ENCODE measurements at places on chromosomes 2 and 18.
A peak's percentile ranks its signal among the peaks of the same experiment; 100 is the strongest.

DNA sequence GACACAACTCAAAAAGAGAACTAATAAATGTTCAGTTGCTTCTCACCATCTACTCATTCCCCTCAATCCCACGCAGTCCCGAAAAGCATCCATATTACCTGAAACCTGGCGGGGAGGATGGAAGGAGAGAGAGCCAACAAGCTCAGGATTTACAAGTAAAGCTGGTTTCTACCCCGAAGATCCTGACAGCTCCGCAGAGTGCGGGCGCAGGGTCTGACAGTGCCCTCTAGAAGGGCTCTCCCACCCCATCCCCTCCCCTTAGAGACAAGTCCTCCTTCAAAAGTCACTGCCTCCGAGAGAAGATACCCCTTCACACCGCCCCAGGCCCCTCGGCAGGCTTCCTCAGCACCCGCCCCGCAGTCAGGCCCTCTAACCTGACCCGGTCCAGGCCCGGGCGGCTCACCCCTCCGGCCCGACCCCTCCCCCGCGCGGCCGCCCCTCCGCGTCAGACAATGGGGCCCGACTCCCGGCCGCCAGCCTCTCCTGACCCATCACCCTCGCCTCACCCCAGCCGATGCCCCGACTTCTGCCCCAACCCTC, 550 bp downstream of the RAB1A start:
- peak; percentile 14 for DNase-seq

DNA sequence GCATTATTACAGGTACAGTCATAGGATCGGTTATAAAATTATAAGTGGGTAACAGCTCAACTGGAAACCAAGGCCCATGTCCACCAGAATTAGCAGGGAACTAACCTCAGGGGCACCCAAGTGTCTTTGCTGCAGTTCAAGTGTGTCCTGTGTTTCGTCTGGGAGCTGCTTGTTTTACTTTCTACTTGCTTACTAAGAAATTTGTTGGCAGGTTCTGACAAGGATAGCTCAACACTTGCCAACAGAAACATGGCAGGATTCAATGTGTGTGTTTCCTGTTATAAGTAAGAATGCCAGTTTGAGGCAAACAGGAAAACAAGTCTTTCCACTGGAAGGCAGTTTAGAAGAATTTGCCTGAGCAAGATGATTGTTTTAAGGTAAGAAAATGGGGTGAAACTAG, 104.5 kb downstream of the EPHA4 start:
- DNase-seq = no peak

DNA sequence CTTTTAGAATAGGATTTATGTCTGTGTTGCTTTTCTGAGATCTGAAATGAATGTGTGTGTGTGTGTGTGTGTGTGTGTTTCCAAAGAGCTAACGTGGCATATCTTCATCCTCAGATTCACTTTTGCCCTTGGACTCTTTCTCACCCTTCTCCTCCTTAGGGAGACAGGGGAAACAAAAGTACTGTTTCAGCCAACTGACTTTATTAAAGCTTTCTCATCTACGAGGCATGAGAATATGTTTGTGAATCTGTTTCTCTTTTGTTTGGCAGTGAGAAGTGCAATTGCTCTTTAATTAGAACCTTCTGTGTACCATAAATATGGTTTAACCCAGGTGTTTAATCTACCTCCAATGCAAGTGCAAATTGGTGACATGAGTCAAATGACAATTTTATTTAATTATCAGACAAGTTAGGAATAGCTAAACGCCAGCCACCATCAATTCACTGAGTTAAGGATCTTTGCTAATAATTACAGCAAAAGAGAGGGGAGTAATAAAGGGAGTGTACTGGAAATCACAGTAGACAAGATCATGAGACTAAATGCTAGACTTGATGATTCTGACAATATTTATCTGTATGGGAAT, 186.4 kb upstream of the COL3A1 start:
- DNase-seq = peak; percentile 70

DNA sequence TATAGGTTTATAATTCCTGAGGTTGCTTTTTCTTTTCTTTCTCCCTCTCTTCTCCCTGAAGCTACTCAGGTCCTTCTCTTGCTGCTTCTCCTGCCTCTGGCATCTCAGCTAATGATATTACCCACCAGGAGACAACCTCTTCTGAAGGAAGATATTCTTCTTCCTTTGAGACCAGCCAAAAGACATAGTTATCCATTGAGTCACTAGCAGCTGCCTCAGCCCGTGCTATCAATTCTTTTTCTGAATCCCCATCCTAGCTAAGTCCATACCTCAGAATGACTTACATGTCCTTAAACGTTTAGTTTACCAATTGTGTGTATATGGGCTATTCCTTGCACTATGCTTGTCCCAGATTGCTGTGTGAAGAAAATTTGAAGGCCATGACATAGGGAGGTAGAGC, 25.0 kb upstream of the RNF103 start:
- DNase-seq = peak; percentile 3

DNA sequence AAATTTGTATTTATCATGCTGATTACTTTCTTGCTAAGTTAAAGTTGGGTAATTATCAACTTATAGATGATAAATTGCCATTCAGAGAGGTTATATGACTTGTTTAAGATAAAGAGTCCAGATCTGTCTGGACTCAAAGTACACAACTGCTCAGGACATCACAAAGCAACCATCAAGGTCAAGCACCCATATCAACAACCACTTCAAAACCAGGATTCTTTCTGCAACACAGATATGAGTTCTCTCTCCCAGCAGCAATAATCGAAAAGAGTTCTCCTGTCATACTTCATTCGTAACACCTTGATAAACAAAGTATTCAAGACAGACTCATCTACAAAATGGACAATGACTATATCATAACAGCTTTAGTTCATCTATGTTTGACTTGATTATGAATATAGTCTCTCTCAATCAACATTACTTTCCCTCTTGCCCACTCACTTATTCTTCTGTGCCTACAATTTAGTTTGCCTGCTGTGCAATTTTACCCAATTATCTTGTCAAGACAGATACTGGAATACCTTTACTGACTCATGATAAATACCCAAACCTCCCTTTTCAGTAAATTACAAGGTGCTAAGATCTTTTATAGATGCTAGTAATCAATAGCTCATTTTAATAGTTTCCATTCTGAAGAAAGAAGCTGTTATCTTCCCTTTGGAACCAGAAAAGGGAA, 281.8 kb downstream of the NBAS start:
- no peak for DNase-seq

DNA sequence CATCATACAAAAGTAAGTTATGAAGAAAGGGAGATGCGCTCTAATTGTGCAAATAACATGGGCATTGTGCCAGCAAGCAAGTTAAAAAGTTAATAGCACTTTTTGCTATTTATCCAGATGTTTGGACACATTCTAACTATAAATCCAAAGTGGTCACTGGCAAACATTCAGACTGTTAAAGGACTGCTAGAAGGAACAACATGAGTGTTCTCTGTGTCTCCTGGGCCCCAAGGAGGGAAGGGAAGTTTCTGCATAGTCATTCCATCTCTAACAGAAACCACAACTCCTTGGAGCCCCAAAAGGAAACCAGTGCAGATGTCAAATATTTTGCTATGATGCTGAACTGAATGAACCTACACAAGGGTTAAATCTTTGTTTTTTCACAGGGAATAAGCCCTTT, 213.3 kb upstream of the HNRNPA3 start:
- peak; percentile 9 for DNase-seq

DNA sequence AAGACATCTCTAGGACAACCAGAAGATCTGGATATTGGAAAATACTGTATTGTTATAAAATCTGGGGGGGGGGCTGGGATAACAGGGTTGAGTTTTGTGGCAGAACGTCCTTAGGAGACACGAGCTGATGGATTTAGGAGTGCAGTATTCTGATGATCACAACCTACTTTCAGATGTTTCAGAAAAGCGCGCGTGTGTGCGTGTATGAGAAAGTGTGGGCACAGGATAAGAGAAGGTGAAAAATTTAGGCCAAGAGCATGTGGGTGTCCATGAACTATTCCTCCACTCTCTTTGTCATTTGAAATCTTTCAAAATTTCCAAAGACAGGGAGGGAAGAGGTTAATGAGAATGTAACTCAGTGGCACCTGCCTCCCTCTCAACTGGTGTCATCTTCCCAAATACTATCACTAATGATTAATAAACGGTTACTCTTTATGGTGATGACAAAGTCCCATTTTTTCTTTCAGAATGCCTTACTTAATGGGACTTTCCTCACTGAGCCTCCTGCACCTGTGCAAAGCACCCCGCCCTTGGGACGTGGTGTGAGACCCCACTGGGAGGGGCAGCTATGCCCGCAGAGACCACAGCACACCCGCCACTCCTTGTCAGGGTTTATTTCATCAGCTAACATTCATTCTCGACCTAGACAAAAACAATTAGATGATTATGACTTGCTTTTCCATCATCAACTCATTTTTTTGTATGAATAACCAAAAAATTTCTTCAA, 53.6 kb downstream of the HS6ST1 start:
- DNase-seq = no peak

- DNase-seq = peak; percentile 27
These were observed 446 bp upstream of the RHBDD1 start for GRCh38 chr2:226835420-226835795.

GRCh38 chr2:147008481-147008880, 836.3 kb upstream of the ACVR2A start:
- no peak for DNase-seq

DNA sequence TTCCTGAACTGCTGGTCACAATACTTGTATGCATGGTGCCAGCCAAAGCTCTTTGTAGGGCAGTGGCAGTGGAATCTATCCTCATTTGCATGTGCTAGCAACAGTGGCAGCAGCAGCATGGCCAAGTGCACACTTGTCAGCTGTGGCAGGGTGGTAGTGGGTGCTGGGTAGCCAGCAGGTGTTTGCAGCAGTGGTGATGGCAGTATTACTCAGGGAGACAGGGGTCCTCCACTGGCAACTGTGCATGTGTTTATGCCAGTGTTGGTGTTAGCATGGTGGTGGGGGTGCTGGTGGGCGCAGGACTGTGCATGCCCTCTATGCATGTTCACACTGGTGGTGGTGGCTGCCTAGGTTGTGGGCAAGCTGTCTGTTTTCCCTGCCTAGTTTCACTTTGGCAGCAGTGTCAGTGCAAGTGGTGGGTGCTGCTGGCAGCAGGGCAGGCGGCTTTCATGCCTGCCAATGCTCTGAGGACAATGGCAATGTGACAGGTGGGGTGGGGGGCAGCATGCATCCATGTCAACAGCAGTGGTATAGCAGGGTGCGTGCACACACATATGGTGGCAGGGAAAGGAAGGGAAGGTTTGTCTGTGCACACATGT, 41.2 kb downstream of the GALNT13 start:
- no peak for DNase-seq

GRCh38 chr2:99613980-99614379, 124.2 kb upstream of the REV1 start:
- DNase-seq = no peak

- DNase-seq = no peak
These were observed 9.1 kb upstream of the STK39 start for GRCh38 chr2:168256448-168256847.

- DNase-seq = no peak
These were observed 62.2 kb downstream of the KCNE4 start for GRCh38 chr2:223114170-223114569.

DNA sequence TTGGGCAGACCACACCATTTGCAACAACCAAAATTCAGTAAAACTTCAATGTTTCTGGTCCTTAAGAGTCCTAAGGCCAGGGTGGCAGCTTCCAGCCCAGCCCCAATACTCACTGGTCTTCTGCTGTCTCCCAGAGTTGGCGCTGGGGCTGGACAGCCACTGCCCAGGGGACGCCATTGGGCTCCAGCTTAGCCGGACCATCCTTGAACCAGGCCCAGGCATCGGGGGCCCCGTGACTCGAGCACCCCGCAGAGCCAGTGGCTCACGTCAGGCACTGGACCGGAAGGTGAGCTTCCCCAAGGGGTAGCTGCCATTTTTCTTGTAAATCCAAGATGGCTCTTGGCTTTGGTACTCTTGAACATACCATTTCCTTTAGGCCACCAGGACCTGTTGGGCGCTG, 21.8 kb downstream of the SNED1 start:
- DNase-seq = no peak

DNA sequence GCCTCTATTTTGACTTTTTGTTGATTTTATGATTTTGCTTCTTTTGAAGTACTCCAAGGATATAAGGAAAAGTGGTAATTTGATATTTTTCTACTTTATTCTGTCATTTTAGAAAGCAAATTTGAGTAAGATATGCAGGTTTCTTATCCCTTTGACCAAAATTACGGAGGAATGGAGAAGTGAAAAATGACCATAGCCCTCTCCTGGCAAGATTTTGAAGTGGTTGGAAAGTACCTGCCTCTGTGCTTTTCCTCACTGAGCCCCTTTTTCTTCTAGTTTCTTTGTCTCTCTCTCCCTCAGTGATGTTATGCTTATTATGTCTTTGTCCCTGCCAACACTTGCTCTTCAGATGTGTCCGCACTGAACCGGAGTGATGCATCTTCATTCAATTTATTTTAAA, 898.1 kb downstream of the EPHA4 start:
- DNase-seq = no peak

DNA sequence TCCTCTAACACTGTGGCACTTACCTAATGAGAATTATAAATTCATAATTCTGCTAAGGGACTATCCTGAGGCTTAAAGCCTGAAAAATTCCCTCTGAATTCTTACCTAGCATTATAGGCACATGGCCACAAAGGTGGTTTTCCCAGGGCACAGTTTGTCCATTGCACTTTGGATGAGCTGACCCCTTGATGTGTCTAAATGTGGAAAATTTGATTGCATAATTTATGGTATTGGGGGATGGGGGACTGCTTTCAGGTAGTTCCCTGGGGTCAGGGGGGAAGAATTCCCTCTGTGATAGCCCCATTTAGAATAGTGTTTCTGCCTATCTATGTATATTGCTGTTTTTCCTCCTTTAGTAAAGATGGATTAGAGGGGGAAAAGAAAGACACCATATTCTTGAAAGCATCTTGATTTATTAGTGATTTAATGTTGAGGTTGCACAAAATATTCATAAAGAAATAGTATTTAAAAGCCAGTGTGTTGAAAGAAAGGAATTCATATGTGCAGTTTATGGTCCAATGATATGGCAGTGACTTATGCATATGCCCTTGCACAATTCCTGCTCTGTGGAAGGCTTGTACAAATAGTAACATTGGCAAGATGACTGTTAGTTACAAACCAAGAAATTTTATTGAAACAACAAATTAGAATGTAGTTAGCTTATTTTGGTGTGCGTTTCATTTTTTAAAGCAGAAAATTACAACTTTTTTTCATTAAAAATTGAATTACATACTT, 8.7 kb upstream of the HTR2B start:
- DNase-seq = peak; percentile 86

- no peak for DNase-seq
These were observed at the start of gene LIMS2 for GRCh38 chr2:127675331-127676261. Gene LIMS2, minus strand, starts transcription at chr2:127675530. Its CDS starts 506 bp downstream, at chr2:127675024.

GRCh38 chr2:98087447-98088020, 567 bp downstream of the VWA3B start:
- DNase-seq = peak; percentile 12

Data from amniotic epithelial cell (primary cell).